ENCODE measurements at places on chromosomes 13 and 19.
A peak's percentile ranks its signal among the peaks of the same experiment; 100 is the strongest.

- DNase-seq, result no peak
Observed at GRCh38 chr13:112134391-112135075, 67.6 kb downstream of the SOX1 start.

DNA sequence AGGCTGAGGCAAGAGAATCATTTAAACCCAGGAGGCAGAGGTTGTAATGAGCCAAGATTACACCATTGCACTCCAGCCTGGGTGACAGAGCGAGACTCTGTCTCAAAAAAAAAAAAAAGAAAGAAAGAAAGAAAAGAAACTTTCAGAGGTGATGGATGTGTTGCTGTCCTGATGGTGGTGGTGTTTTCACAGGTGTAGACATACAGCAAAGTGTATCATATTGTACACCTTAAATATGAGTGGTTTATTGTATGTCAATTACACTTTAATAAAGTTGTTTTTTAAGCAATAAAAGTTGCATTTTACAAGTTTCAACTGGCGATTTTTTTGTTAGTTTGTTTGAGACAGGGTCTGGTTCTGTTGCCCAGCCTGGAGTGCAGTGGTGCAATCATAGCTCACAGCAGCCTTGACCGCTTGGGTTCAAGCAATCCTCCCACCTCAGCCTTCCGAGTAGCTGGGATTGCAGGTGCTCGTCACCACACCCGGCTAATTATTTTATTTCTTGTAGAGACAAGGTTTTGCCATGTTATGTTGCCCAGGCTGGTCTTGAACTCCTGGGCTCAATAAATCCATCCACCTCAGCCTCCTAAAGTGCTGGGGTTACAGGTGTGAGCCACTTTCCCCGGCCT, 13.5 kb upstream of the INSR start:
- DNase-seq, result no peak

DNA sequence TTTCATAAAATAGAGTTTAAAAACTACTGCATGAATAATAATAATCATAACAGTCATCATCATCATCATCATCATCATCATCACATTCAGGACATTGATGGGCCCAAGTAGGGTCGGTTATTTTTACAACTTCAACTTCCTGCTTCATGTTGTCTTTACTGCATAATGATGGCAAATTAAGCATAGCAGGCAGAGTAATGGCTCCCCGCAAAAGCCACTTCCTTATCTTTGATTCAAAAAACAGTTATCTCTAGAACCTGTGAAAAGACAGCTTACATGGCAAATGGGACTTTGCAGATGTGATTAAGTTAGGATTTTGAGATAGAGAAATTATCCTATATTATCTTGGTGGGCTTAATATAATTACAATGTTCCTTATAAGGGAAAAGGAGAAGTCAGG, 792.9 kb downstream of the LIG4 start:
- DNase-seq, result no peak

- DNase-seq, result peak; percentile 88
Observed at GRCh38 chr19:49672131-49672919, 4.7 kb upstream of the PRMT1 start.

DNA sequence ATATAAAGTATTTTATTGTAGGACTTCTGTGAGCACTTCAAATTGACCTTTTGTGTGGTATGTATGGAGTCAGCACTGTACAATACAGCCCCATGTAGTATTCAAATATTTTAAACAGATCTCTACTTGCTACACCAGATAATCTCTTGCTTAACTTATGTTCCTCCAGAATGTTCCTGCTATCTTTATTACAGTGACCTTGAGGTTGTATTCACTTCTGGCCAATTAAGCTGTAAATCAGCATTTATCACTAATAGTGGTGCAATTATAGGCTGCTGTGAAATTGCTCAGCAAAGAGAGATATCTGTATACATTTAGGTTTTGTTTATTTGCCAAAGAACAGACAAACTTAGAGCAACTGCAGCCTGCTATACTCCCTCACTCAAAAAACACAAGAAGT, 1218.6 kb downstream of the PCDH17 start:
- no peak for DNase-seq

GRCh38 chr13:84654654-84655275, 772.5 kb upstream of the SLITRK1 start:
- no peak for DNase-seq

GRCh38 chr13:49858178-49858856, 65.8 kb upstream of the KPNA3 start:
- no peak for DNase-seq

DNA sequence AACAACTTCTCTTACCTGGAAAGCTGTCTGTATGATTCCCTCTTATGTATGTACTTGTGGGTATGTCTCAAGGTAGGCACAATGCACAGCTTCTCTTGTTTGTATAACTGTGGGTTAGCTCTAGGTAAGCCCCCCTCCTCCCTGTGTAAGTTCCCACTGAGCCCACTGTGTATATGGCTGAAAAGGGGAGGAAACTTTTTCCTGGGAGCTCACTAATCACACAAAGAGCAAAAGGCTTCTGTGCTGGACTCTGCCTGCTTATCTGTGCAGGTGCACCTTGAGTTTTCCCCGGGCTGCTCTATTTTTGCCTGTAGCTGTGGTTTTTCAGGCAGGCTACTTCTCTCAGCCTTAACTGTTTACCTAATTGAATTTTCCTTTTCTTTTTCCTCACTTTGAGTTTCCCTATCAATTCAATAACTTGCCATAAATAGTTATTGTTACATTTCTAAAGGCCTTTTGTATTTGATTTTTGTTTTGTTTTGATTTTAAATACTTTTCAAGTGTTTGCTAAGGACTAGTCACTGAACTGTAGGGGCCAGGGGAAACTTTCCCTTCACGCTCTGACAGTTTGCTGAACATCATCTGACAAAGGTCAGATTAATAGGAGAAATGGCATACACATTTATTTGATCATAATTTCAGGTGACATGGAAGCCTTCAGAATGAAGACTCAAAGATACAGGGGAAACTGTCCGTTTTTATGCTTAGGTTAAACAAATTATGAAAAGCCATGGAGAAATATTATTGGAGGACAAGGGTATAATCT, 423.5 kb upstream of the ATXN8OS start:
- DNase-seq, result no peak

GRCh38 chr13:42875475-42876269, 94.3 kb downstream of the FAM216B start:
- DNase-seq, result no peak
